ENCODE measurements at places on chromosomes 3 and 15. TPM values are rescaled to one million over a fixed set of nuclear protein-coding genes. Genes with fewer than 3 reads are reported as not detected.

The BAHD1 gene
- total RNA-seq: 21.2 TPM

The CYP8B1 gene
- total RNA-seq: not detected

The SCN11A gene
- total RNA-seq: 0.16 TPM

The MEX3B gene
- total RNA-seq: 2.9 TPM

The GADL1 gene
- total RNA-seq: 2.3 TPM

The A4GNT gene
- total RNA-seq: not detected

- no peak for DNase-seq
Measured at GRCh38 chr3:70393881-70394612, 81.6 kb upstream of the MDFIC2 start.

DNA sequence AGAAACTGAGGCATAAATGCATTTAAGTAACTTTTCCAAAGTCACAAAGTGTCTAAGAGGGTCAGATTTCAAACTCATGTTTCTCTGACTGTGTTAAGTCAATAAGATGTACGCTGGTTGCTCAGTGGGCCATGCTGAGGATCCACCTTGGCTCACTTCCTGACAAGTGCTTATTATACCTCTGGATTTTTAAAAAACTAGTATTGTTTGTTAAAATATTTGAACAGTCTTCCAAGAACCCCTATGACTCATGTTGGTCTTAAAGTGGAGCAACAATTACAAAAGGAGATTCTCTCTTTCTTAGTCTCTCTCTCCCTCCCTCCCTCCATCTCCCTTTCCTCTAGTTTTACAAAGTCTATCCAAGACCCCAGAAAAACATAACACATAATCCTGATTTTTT is 1050.2 kb downstream of the AGBL1 start:
- no peak for DNase-seq

- no peak for DNase-seq
Measured at GRCh38 chr15:44308415-44308814, 19.9 kb downstream of the GOLM2 start.

- no peak for DNase-seq
Measured at GRCh38 chr3:187208159-187208558, 10.9 kb downstream of the RTP1 start.

GRCh38 chr3:187011915-187012314 is 81.6 kb downstream of the ST6GAL1 start:
- no peak for DNase-seq

- DNase-seq: no peak
Measured at GRCh38 chr15:64284042-64284441, 71.9 kb downstream of the CSNK1G1 start.

DNA sequence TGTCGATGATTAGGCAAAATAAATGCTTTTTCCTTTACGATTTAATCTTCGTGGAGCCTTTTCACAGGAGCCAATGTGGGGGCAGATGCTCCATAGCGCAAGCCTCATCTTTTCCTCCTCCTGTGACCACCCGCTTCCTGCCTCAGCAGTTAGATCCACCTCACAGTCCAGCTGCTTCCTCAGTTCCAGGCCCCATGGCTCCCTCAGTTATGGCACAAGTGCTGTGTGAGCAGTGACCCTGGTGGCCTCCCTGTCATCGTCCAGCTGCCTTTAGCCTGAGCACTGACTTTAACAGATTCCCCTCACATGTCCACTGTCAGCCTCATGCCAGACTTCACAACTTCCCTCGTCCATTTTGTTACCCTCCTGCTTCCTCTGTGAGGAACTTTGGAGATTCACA is 424.6 kb upstream of the GBE1 start:
- DNase-seq: no peak

DNA sequence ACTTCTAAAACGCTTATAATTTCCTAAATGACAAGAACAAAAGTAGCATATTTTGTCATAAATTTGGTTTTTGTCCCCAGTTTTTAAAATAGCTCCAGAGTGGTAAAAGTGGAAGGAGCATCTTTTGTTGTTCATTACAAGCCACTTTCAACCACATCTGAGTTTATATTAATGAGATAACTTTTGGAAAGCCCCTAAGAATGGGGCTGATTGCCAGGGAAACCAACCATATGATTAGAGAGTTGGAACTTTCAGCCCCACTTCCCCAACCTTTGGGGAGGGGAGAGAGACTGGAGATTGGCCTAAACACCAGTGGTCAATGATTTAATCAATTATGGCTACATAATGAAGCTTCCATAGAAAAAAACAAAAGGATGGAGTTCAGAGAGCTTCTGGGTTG is 57.4 kb downstream of the CPA3 start:
- DNase-seq: no peak

GRCh38 chr3:127815001-127815400 is 7.3 kb downstream of the MGLL start:
- no peak for DNase-seq

Measured in aorta (tissue), 5 donors.